Fibroblast of lung (primary cell): ENCODE measurements at places on chromosomes 3 and 15.

DNA sequence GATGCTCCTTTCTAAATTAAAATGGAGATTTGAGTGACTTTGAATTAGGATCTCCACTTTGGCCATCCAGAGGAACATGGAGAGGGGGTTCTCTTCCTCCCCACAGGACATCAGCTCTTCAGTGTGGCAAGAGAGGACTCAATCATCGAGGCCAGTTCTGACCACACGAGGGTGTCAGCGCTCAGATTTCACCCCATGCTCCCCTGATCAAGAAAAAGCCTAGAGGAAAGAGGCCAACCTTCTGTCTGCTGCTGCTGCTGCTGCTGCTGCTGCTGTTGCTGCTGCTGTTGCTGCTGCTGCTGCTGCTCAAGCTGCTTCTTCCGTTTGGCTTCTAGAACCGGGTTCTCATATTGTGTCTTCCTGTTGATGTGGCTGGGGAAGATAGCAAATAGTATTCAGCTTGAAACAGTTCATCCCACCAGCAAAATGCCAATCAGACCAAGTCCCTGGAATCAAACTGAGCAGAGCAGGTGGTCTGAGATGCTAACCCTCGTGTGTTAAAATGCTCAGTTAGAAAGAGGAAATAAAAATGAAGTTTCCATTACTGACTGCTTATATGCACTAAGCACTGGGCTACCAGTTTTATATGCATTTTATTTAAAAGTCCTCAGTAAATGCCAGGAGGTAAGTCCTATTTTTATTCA lies 599.0 kb downstream of the MAGI1 start:
- H3K27ac ChIP-seq: no peak overlapping the region
- peak; percentile 76 for DNase-seq
- H3K4me1 ChIP-seq: no peaks in the 10 kb centered on the region
- no peaks in the 10 kb centered on the region for H3K27me3 ChIP-seq
- no peaks in the 10 kb centered on the region for H3K36me3 ChIP-seq

- no peak overlapping the region for H3K4me3 ChIP-seq
- peak overlapping the region; percentile 76 for H3K27ac ChIP-seq
- H3K36me3 ChIP-seq: no peaks in the 10 kb centered on the region
- peaks cover 4% of the 10 kb centered on the region for H3K4me1 ChIP-seq
- H3K27me3 ChIP-seq: no peaks in the 10 kb centered on the region
These were observed 82.5 kb downstream of the TOP2B start for GRCh38 chr3:25582242-25582641.

DNA sequence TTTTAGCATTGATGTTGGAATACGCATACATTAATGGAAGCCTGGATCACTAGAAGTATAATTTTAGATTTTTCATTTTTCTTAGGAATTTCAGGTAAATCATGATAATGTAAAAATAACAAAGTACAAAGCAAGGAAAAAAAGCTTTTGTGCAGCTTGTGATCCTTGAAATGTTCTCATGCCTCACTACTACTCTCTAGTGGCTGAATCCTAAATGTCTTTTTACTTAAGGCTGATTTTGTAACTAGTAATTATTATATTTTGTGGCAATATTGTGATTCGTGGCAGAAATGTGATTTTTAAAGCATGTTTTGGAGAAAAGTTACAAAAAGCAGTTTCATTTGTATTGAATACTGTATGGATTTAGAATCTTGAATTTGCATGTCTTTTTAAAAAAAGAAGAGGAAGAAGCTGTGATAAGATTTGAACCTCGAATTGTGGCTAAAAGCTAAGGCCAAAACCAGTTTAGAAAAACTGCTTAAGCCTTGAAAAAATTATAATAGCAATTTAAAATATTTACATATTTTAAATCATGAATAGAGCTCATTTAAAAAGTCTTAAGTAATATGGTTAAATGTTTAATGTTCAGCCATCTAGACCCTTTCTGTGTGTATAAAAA lies 39.0 kb downstream of the U2SURP start:
- peak; percentile 63 for DNase-seq
- no peak overlapping the region for H3K4me3 ChIP-seq
- H3K27ac ChIP-seq: no peak overlapping the region

DNA sequence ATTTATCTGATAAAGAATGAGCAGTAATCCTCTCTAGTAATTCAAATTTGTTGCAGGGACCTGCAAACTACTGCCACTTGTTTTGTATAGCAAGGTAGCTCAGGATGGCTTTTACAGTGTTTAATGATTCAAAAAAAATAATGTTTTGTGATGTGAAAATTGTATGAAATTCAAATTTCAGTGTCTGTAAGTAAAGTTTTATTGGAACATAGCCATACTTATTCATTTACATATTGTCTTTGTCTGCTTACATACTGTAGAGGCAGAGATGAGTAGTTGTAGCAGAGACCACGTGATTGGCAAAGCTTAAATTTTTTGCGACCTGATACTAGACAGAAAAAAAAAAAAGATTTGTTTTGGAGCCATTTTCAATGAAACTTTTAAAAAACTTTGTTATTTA lies 6.5 kb upstream of the UTS2B start:
- H3K36me3 ChIP-seq: no peaks in the 10 kb centered on the region
- no peak overlapping the region for H3K4me3 ChIP-seq
- H3K27me3 ChIP-seq: no peaks in the 10 kb centered on the region
- H3K4me1 ChIP-seq: peaks cover 6% of the 10 kb centered on the region
- no peak for DNase-seq
- no peak overlapping the region for H3K27ac ChIP-seq

DNA sequence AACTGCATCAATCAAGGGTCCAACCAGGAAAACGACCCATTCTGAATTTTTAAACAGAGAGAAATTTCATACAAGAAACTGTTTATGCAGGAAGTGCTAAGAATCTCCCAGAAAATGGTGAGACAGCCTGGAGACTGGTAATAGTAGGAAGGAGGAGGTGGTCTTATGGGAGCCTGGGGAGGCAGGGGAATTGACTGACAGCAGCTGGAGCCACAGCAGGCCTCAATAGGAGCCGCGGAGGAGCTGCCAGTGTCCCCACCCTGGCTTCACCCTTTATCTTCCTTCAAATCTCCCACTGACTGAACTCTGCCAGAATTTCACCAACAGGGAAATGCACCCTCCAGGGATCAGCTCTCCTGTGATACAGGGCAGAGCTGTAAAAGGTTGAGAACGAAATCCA lies 7.5 kb upstream of the C3orf80 start:
- no peak overlapping the region for H3K27ac ChIP-seq
- H3K4me1 ChIP-seq: no peaks in the 10 kb centered on the region
- H3K4me3 ChIP-seq: no peak overlapping the region
- no peak for DNase-seq
- peaks cover 12% of the 10 kb centered on the region for H3K27me3 ChIP-seq
- no peaks in the 10 kb centered on the region for H3K36me3 ChIP-seq

DNA sequence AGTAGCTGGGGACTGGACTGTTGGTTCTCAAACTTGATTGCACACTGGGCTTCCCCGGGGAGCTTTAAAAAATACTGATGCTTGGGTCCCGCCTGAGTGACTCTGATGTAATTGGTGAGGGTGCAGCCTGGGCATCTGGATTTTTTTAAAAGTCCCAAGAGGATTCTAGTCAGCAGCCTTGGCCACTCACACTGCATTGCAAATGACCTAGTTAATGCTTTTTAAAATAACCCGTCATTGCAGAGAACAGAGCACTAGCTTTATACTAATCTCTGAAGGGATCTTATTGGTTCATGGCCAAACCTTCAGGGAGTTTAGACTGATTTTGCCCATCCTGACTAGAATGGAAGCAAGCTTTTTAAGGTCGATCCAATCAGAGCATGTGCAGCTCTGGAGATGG lies 310.6 kb upstream of the PROK2 start:
- no peak overlapping the region for H3K4me3 ChIP-seq
- H3K27me3 ChIP-seq: peaks cover 13% of the 10 kb centered on the region

DNA sequence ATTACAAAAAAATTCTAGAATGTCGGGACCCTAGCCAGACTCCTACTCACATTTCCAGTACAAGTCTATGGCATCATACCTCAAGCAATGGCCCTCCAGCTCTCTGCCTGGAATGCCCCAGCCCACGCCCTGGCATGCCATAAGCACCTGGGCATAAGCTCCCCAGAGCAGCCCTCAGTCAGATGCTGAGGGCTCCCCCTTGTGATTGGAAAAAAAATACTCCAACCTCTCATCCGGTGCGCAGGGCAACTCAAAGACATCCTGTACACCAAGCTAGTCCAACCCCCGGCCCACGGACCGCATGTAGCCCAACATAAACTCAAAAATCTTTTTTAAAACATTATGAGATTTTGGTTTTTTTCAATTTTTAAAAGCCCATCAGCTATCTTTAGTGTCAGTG lies 115.4 kb downstream of the NEK10 start:
- no peak overlapping the region for H3K4me3 ChIP-seq
- no peaks in the 10 kb centered on the region for H3K36me3 ChIP-seq
- no peak overlapping the region for H3K27ac ChIP-seq

- H3K36me3 ChIP-seq: peaks cover 27% of the 10 kb centered on the region
- H3K4me1 ChIP-seq: no peaks in the 10 kb centered on the region
- H3K27me3 ChIP-seq: no peaks in the 10 kb centered on the region
- H3K4me3 ChIP-seq: no peak overlapping the region
- no peak overlapping the region for H3K27ac ChIP-seq
- DNase-seq: no peak
These were observed 5.5 kb downstream of the ZNF35 start for GRCh38 chr3:44654039-44654438.

DNA sequence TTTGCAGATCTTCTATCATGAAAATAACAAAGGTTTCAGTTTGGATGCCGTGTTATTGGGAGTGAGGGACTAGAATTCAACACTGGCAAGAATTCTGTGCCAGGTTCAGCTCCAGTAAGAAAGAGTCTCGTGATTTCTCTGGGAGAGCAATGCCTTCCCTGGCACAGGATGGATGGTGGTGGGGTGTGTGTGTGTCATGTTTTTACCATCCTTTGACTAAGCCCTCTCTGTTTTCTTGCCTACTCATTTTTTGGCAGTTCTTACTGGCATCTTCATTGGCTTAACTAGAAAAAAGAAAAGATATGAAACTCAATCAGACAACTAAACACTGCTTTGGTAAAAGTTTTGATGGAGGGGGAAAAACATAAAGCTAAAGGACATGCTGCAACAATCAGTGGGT lies 86.6 kb downstream of the FMN1 start:
- H3K27me3 ChIP-seq: no peaks in the 10 kb centered on the region
- no peak overlapping the region for H3K4me3 ChIP-seq
- no peak overlapping the region for H3K27ac ChIP-seq

DNA sequence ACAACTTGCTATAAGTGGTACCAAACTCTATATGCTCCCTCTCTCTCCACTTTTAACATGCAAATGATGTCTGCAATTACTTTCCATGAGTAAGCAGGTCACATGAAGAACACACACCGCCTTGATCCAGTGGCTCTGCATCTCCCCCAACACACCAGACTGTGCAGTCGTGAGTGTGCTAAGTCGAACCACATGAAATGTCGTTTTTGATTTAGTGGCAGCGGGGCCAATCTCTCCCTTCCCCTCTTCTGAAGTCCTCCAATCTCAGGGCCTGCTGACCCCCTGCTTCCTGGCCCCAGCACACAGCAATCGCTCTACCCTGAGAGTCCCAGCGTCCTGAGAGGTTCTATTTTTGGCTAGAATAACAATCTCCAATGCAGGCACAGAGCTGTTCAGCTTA lies 312.5 kb downstream of the SHQ1 start:
- H3K27ac ChIP-seq: no peak overlapping the region
- no peak for DNase-seq
- H3K4me1 ChIP-seq: no peaks in the 10 kb centered on the region
- H3K4me3 ChIP-seq: no peak overlapping the region
- no peaks in the 10 kb centered on the region for H3K36me3 ChIP-seq

DNA sequence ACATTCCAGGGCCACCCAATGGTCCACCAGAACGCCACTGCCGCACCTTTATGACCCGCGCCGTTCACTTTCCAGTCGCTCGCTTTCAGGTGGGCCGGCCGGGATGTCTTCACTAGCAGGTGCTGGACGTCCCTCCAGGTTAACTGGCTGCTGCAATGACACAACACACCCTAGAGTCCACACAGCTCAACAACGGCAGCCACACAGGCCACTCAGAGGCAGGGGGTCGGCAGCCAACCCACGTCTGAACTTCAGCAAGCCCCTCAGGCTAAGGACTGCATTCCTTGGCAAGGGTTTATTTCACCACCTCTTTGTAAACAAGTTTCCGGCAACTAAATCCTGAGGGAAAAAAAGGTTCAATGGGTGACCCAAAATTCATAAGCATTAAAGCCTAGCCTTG lies 89.2 kb upstream of the SNRPA1 start:
- no peak overlapping the region for H3K27ac ChIP-seq
- H3K27me3 ChIP-seq: no peaks in the 10 kb centered on the region
- H3K4me3 ChIP-seq: no peak overlapping the region
- DNase-seq: no peak
- no peaks in the 10 kb centered on the region for H3K4me1 ChIP-seq
- H3K36me3 ChIP-seq: no peaks in the 10 kb centered on the region

- no peaks in the 10 kb centered on the region for H3K4me1 ChIP-seq
- H3K27me3 ChIP-seq: no peaks in the 10 kb centered on the region
- no peak overlapping the region for H3K4me3 ChIP-seq
- no peak for DNase-seq
These were observed 22.9 kb downstream of the SECISBP2L start for GRCh38 chr15:49023354-49023753.

GRCh38 chr3:129311054-129311902 lies 32.6 kb downstream of the HMCES start:
- no peak overlapping the region for H3K4me3 ChIP-seq
- H3K4me1 ChIP-seq: peaks cover 3% of the 10 kb centered on the region
- no peak for DNase-seq
- no peaks in the 10 kb centered on the region for H3K27me3 ChIP-seq
- H3K27ac ChIP-seq: no peak overlapping the region

- no peaks in the 10 kb centered on the region for H3K36me3 ChIP-seq
- DNase-seq: no peak
- no peaks in the 10 kb centered on the region for H3K4me1 ChIP-seq
- no peak overlapping the region for H3K4me3 ChIP-seq
- no peak overlapping the region for H3K27ac ChIP-seq
These were observed 17.6 kb downstream of the THRB start for GRCh38 chr3:24476871-24477656.

- no peaks in the 10 kb centered on the region for H3K36me3 ChIP-seq
- no peaks in the 10 kb centered on the region for H3K27me3 ChIP-seq
- peak; percentile 60 for DNase-seq
- H3K4me3 ChIP-seq: no peak overlapping the region
These were observed 44.2 kb downstream of the SGO1 start for GRCh38 chr3:20141851-20142250.

GRCh38 chr15:57415602-57416001 lies 39.3 kb downstream of the CGNL1 start:
- H3K27me3 ChIP-seq: peaks cover 3% of the 10 kb centered on the region
- no peaks in the 10 kb centered on the region for H3K4me1 ChIP-seq
- H3K4me3 ChIP-seq: no peak overlapping the region
- H3K36me3 ChIP-seq: no peaks in the 10 kb centered on the region
- H3K27ac ChIP-seq: no peak overlapping the region
- no peak for DNase-seq

GRCh38 chr3:77040926-77041722 lies 1.2 kb downstream of the ROBO2 start:
- no peak overlapping the region for H3K27ac ChIP-seq
- no peaks in the 10 kb centered on the region for H3K4me1 ChIP-seq
- no peaks in the 10 kb centered on the region for H3K36me3 ChIP-seq

GRCh38 chr3:4531478-4532025 lies 38.4 kb downstream of the ITPR1 start:
- H3K27me3 ChIP-seq: no peaks in the 10 kb centered on the region
- DNase-seq: no peak
- H3K27ac ChIP-seq: no peak overlapping the region

GRCh38 chr3:48372377-48372770 lies 355 bp downstream of the FBXW12 start:
- no peak overlapping the region for H3K4me3 ChIP-seq
- DNase-seq: no peak
- H3K4me1 ChIP-seq: no peaks in the 10 kb centered on the region
- H3K27me3 ChIP-seq: peaks cover 8% of the 10 kb centered on the region
- H3K36me3 ChIP-seq: no peaks in the 10 kb centered on the region
- no peak overlapping the region for H3K27ac ChIP-seq
